Fibroblast of pulmonary artery (primary cell): ENCODE measurements at places on chromosomes 6 and 20.

DNA sequence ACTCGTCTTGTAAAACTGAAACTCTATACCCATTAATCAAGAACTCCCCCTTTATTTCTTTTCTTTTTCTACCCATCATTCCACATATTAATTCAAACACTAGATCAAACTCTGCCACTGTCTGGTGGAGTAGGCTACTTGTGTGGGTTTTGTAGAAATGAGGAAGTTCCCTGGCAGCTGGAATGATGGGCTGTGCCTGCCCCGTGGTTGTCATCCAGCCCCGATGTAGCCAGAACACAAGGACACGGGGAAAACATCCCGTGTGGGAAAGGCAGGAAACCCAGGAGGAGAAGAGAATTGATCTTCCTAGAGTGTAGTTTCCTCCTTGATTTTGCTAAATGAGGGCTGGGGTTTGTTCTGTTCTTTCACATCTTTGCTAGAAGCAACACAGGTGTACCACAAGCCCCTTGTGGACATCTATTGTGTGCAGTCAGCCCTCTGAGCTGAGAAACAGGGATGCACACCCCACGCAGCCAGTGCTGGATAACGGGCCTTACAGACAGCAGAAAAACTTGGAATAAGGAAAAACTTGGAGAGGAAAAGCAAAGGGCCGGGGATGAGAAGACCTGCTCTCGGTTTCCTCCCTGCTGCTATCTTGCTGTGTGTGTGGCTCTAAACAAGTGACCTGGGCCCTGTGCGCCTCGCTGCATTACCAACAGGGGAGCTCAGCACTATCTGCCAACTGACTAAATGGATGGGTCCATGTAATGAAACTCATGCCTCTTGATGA is 88.0 kb downstream of the SCML4 start:
- no peak for DNase-seq

- no peak for DNase-seq
These were observed 147.5 kb downstream of the BMP2 start for GRCh38 chr20:6914986-6915385.

- peak; percentile 59 for DNase-seq
These were observed 18.4 kb downstream of the TIAM2 start for GRCh38 chr6:155013457-155013876.

GRCh38 chr6:51060262-51060762 is 241.6 kb downstream of the TFAP2B start:
- no peak for DNase-seq

GRCh38 chr20:63546956-63547724 is 409 bp downstream of the SRMS start:
- DNase-seq: no peak
